Activated CD8-positive, alpha-beta memory T cell treated with anti-CD3 and anti-CD28 coated beads for 24 hours (primary cell): ENCODE measurements at places on chromosomes 7 and 10.

GRCh38 chr7:125061776-125062397, 132.3 kb upstream of the POT1 start:
- no peak for DNase-seq

DNA sequence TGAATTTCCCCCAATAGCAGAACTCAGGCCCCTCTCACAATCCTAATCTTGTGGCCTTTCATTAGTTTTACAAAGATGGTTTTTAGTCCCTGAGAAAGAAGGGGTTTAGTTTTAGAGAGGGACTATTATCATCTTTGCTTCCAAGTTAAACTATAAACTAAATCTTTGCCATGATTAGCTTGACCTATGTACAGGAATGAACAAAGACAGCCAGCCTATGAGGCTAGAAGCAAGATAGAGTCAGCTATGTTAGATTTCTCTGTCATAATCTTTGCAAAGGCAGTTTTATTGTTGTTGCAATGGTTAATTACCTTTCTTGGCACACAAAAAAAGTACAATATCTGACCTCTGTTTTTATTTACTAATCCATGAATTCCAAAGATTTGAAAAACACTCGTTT, 19.1 kb downstream of the RNF133 start:
- no peak for DNase-seq

DNA sequence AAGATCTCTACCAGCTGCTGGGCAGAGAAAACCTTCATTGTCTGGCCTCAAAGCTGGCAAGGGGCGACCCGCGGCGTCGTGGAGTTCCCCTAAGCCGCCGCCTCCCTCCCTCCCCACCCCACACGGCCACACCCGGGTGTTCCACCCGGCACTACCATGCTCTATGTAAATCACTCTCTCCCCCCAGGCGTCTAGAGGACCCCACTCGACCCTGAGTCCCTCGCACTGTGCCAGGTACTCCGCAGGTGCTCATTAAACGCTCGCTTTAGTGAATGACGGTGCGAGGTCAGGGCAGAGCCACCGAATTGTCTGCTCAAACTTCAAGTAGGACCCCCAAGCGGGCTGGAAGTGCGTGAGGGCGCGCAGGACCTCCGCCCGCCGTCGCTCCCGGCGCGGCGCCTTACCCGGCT, 628 bp downstream of the PARP12 start:
- DNase-seq: peak; percentile 82

- no peak for DNase-seq
These were observed 511.1 kb downstream of the GLRX3 start for GRCh38 chr10:130647341-130647740.

GRCh38 chr7:134891262-134891695, 95.0 kb upstream of the AGBL3 start:
- no peak for DNase-seq

- no peak for DNase-seq
These were observed 31.0 kb downstream of the CDCA7L start for GRCh38 chr7:21914671-21915070.

DNA sequence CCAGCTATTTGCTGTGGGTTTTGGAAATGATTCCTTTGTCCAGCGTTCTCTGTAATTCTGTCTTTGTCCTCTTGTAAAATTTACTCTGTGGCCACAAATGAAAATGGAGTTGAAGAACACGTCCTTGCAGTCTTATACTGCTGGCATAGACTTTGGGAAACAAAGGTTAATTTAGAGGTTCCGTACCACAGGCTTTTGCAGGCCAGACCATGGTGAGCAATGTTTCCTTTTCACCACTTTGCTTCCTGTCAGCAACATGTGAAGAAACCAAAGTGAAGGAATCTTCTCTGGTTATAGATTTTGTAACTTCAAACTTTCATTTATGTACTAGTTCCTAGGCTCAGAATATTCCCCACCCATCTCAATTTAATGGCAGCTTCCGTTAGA, 488.5 kb downstream of the MDFIC start:
- DNase-seq: no peak

DNA sequence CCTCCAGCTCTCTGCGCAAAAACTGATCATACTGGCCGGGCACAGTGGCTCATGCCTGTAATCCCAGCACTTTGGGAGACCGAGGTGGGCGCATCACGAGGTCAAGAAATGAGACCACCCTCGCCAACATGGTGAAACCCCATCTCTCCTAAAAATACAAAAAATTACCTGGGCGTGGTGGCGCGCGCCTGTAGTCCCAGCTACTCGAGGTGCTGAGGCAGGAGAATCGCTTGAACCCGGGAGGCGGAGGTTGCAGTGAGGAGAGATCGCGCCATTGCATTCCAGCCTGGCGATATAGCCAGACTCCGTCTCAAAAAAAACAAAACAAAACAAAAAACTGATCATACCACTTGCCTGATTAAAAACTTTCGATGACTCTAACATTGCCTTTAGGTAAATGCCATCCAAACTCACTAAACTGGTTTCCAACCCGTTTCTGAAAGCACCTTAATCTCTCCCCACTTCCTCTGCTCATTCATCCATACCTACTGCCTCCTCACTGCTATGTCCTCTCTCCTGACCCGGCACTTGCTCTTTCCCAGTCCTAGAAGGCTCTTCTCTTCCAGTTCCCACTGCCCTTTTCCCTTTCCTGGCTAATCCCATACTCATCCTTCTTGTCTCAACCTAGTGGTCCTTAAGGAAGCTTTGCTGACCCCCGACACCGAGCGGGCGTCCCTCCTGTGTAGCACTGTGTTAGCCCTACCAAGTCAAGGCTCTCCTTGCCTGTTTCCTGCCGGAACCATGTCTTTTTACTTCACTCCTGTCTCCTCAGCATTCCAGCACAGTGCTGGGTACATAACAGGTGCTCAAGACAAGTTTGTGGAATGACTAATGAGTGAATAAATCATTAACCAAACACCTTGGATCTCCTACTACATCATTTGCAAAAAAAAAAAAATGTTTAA, 686 bp upstream of the MIOS start:
- DNase-seq: peak; percentile 61

- DNase-seq: no peak
These were observed 957 bp upstream of the SVIL start for GRCh38 chr10:29635711-29636144.

DNA sequence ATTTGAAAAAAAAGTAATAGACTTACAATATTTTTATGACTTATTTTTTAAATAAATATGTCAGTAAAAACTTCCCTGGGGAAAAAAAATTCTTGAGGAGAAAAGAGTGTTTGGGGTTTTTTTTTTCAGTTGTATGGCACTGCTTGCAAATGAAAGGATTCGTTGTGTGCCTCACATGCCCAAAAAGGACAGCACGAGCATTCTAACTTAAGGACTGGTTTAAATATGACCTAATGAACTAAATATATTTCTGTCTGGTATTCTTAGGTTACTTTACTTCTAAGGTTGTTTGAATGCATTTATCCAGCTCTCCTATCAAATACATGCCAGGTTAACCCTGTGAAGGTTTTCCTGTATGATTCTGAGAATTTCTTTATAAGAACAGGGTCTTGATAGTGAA, 988 bp upstream of the CD36 start:
- DNase-seq: no peak

DNA sequence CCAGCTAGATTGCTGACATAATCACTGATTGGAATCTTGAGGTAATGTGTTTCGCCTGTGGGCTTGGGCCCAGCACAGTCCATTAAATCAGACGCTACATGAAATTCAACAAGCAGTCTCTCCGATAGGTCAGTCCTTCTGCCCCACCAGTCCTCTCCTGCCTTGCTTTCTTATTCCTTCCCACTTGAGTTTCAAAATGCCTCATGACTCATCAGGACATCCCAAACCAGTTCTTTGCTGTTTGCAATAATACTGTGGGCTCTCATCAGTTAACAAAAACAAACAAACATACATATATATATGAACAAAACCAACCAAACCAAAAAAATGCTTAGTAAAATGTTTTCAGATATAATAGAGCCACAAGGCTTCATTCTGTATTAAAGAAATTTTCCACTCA, 599.0 kb downstream of the SORCS1 start:
- no peak for DNase-seq
